ENCODE measurements at places on chromosomes 1 and 21.

- DNase-seq = no peak
Observed at GRCh38 chr21:33731447-33731846, 89.1 kb downstream of the ITSN1 start.

DNA sequence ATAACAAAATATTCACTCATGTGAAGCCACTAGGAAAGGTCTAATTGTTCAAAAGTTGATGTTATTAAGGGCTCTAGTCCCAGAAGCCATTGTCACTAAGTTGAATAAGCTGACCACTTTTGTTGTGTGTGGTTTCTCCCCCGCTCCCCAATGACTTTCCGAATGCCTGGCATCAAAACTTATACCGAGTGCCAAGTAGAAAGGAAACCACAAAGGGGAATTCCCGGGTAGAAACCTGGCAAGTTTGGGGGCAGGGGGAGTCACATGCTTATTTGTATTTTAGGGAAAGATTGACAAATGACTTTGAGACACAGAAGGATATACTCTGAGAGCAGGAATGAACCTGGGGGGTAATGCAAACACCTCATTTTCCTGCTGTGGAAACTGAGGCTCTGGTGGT is 154.1 kb downstream of the TGFBR3 start:
- DNase-seq = no peak

GRCh38 chr1:175132436-175132835 is 60.1 kb downstream of the KIAA0040 start:
- no peak for DNase-seq

DNA sequence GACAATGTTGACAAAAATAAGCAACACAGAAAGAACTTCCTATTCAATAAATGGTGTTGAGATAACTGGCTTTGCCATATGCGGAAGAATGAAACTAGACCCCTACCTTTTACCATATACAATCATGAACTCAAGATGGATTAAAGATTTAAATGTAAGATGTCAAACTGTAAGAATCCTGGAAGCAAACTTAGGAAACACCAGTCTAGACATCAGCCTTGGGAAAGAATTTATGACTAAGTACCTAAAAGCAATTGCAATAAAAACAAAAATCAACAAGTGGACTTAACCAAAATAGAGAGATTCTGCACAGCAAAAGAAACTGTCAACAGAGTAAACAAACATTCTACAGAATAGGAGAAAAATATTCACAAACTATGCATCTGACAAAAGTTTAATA is 16.1 kb upstream of the CLDN8 start:
- DNase-seq = no peak

- DNase-seq = no peak
Observed at GRCh38 chr1:110620250-110620615, 14.1 kb upstream of the KCNA2 start.

- no peak for DNase-seq
Observed at GRCh38 chr21:14591377-14591776, 45.3 kb upstream of the SAMSN1 start.

DNA sequence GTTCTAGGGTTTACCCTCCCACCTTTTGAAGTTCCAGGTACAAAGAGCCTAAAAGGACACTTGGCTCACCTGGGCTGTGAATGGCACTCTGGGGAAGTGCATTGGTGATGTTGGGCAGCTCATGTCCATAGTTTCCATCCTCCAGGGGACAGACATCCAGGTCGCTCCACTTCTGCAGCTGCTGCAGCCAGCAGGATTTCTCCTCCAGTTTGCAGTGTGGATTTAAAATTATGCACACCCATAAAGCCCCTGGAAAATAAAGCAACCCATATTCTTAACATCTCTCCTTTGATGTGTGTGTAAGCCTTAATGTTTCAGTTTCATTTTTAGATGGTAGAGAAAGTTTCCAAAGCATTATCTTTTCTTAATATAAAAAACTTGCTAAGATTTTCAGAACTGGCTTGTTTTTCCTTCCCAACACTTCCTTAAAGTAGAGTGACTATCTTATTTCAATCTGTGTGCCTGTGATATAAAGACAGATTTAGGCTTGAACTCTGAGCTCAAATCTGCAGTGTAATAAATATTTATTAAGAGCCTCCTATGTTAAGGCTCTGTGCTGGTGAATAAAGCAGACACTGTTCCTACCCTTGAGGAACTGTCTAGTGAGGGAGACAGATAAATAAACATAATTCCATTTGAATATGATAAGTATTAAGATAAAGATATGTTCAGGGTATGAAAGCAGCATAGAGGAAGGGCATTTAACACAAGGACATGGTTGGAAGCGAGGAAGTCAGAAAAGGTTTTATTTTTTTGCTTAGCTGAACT is 39.1 kb downstream of the UROD start:
- peak; percentile 2 for DNase-seq

GRCh38 chr1:88736633-88737248 is 52.7 kb downstream of the PKN2 start:
- no peak for DNase-seq

- DNase-seq = no peak
Observed at GRCh38 chr1:37037690-37038089, 3.4 kb upstream of the GRIK3 start.

- no peak for DNase-seq
Observed at GRCh38 chr1:203361945-203362719, 11.2 kb upstream of the FMOD start.

DNA sequence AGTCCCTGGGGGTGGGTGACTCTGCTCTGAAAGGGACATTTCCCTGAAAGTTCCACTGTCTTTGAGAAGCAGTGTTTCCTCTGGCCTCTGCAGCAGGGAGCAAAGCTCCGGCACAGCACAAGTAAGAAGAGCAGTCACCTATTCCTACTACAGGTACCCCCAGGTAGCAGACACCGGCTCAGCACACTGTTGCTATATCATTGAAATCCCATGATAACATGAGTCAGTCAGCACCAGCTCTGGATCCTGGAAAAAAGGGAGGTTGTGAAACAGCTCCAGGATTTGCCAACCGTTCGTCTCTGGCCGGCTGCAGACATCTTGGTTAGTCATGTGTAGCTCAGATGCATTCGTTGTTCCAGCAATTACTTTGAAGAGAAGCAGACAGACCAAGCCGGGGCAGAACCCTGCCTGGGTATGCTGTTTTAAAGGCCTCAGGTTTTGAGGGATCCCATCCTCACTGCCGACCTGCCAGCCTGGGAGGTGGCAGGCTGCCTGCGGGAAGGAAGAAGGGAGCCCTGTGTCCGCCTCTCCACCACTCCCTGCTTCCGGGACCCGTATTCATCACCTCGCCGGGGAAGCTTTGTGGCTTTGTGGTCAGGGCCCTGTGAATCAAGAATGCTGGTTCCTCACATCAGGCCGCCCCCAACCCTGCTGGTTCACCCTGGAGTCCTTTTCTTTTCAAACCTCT is 139.2 kb downstream of the CLIC6 start:
- DNase-seq = peak; percentile 40

DNA sequence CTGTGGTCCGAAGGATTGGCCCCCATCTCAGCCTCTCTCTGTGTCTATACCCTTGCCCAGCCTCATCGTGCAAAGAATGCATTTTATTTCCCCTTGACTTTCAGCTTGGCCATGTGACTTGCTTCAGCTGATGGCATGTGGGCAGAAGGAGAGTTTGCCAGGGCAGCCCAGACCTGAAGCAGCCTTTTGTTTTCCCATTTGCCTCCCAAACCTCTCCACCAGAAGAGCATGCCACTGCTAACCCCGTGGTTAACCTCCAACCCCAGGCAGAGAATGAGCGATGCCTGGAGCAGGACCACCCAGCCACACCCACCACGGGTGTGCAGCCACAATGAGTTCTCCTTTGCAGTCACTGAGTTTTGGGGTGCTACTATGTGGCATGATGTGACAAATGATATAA is 136.4 kb downstream of the SETD4 start:
- no peak for DNase-seq

DNA sequence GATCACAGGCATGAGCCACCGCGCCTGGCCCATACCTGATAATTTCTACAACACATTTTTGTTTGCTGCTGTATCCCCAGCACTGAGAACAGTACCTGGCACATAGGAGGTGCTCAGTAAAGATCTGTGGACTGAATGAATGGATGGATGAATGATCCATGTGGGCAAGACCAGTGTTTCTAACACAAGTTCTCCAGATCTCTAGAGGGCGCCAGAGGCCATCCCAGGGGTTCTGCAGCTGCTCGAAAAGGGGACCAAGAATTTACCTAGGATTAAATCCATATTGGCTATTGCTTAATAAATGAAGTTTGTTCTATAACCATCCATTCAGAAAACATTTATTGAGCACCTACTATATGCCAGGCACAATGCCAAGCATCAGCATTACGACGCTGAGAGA is 167.7 kb downstream of the ACTL8 start:
- DNase-seq = no peak

DNA sequence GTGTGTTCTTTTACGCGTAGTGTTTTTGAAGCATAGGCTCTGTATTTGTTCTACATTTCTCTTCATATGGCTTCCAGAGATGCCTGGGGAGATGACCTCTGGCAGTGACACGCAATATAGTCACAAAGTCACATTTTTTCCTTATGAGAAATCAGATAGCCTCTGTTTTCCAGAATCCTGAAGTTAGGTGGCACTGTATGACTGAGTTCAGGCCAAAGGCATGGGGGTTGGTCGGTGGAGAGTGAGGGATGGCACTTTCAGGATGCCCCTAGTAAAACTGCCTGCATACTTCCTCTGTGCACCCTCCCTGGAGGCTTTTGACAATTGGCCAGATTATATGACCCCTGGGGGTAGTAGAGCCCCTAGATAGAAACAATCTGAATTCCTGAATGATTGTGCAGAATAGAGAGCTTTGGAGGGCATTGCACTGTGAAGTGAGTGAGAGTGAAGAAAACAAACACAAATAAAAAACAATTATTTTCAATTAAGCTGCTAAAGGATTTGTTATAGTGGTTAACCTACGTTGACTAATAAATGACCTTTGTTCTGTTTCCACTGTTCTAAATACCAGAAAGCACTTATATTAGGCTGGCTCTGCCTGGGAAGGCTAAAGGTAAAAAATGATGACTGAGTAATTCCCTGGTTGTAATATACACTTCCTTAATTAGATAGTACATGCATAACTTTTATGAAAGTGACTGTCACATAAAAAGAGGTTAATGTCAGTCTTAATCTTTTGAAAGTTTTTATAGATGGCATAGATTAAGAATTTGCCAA is 1660.8 kb downstream of the PLA2G4A start:
- DNase-seq = no peak

GRCh38 chr1:86648255-86648654 is 56.1 kb upstream of the SH3GLB1 start:
- no peak for DNase-seq

DNA sequence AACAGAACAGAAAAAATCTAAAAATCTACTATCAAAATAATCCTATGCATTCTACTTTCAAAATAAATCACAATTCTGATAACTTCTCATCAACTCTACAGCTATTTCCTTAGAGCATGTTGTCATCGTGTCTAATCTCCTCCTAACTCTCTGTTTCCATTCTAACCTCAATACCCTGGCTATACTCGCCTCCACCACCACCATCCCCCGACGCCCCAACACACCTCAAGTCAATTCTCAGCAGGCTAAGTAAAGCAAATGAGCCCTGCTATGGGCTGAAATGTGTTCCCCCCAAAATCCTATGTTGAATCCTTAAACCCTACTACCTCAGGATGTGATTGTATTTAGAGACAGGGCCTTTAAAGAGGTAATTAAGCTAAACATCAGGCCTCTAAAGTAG is 34.6 kb downstream of the NRDC start:
- no peak for DNase-seq

Measured in activated CD4-positive, alpha-beta T cell treated with anti-CD3 and anti-CD28 coated beads, Interleukin-2, amount 50 U/mL, for 1 hour (primary cell).